ENCODE measurements at places on chromosomes 11 and 22.

- no peak for DNase-seq
Measured at GRCh38 chr11:1931341-1932104, 12.0 kb downstream of the TNNT3 start.

DNA sequence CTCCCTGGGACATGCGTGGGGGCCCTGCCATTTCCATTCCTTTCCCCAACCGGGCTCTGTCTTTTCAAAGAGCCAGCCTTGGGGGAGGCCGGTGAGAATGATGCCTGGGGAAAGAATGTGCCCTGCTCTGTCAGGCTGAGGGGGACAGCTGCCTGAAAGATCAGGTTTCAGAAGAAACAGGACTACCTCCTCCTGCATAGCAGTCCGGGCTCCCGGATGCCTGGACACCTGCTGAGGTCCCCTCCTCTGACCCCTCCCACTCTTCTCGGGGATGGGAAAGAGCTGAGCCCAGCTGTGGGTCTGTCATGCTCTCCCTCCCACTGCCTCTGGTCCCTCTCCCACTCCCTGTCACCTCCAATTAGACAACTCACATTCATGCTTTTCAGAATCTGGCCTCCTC lies 41.8 kb upstream of the CDON start:
- no peak for DNase-seq

- DNase-seq, result no peak
Measured at GRCh38 chr11:88326099-88326498, 11.4 kb downstream of the CTSC start.

GRCh38 chr11:8408151-8408941 lies 144.7 kb upstream of the LMO1 start:
- DNase-seq, result peak; percentile 64

Data from pons (tissue), 1 donor.